ENCODE measurements at places on chromosomes 12 and 14.

- no peak for DNase-seq
Measured at GRCh38 chr14:78363008-78363407, 192.8 kb downstream of the NRXN3 start.

DNA sequence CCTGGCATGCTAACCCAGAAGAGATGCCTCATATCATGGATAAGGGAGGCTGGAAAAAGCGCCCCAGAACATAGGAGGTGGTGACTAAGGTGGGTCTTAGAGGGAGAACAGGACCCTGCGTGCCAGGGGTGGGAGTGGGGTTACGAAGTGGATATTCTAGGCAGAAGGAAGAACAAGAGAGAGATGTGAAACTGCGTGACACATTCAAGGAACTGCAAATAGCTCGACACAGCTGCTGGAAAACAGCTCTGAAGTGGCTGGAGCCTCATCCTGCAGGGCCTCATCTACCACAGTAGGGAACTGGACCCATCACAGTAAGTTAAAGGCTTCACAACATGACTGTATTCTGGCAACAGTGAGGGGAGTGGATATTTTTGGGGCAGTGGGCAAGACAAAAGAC lies 61.1 kb downstream of the RNF34 start:
- DNase-seq = no peak

DNA sequence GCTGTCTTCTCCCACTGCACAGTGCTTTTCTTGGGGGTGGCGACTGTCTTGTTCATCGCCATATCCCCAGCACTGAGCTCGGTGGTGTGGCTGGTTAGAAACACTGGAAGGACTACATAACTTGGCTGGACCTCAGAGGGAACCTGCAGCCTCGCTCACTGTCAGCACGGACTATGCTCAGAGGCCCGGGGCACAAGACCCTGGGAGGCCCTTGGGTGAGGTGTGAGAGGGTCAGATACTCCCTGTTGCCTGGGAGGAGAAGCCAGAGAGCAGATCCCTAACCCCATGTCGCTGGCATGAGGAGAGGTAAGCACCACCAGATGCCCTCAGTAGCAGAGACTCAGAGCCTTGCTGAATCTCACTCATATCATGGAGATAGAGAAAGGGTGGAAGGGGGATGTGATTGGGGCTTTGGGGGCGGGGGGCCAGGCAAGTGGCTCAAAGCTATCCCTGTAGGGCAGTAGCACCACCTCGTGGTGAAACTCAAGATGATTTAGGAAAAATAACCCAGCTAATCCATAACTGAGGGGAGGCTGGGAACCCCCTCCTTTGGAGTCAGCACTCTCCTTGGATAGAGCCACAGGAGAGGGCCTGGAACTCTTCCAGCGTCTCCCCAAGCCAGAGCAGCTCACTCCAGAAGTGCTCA lies 18.7 kb upstream of the HDAC7 start:
- no peak for DNase-seq

GRCh38 chr12:96327346-96327745 lies 72.9 kb downstream of the CDK17 start:
- no peak for DNase-seq

DNA sequence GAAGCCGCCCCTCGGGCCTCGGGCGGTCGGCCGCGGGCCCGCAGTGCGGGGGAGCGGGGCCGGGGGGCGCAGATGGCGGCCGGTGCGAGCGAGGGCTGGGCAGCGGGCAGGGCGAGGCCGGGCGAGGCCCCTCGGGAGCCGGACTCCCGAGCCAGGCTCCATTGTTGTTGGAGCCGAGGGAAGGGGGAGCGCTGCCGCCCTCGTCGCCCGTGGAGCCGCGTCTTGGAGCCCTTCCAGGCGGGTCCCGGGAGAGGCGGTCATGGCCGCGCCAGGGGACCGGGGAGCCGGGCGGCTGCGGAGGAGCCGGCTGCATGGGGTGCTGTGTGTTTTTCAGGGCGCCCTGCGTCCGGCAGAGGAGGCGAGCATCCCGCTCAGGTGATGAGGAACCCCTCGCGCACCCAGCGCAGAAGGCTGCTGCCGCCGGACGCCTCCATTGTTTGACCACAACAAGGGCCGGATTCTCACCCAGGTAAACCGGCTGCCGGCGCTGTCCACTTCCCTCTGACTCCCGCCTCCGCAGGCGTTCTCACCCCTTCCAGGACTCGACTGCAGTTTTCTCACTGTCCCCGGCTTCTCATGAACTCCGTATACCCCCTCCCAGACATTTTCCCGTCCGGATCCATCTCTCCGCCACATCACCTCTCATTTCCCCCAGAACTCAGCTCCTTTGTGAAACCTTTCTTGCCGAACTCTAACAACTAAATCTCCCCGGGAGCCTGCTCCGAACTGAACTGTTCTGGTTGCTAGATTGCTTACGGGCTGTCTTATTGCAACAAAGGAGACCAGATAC lies 732 bp downstream of the ZNF664 start:
- peak; percentile 13 for DNase-seq

GRCh38 chr12:106142591-106143261 lies 4.0 kb upstream of the NUAK1 start:
- no peak for DNase-seq

- no peak for DNase-seq
Measured at GRCh38 chr14:26841920-26842741, 244.3 kb upstream of the NOVA1 start.

DNA sequence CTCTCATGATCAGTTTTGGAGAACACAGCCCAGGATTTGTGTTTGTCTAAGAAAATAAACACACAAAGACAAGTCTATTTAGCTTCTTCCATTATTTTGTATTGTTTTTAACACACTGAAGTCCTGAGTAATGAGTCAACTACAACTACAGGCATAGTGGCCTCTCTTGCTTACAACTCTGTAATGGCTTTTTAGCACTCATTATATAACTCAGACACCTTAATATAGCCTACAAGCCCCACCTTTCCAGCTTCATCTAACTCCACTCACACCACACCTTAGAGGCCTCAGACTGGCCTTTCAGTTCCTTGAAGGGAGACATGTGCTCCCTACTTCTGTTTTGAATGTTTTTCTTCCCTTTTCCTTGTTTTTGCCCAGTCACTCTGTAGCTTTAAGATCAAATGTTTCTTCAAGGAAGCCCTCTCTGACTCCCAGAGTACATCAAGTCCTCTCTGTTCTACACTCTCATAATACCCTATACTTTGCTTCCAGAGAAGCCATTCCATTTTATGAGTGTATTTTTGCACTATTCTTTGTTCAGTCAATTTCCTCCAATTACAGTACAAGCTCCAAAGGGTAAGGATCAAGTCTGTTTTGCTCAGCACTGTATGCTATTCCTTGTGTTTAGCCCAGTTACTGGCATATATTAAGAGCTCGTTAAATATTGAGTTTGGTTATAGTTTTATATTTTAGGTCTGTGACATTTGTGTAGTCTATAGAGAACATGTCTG lies 233.6 kb upstream of the ARHGAP5 start:
- DNase-seq = no peak

DNA sequence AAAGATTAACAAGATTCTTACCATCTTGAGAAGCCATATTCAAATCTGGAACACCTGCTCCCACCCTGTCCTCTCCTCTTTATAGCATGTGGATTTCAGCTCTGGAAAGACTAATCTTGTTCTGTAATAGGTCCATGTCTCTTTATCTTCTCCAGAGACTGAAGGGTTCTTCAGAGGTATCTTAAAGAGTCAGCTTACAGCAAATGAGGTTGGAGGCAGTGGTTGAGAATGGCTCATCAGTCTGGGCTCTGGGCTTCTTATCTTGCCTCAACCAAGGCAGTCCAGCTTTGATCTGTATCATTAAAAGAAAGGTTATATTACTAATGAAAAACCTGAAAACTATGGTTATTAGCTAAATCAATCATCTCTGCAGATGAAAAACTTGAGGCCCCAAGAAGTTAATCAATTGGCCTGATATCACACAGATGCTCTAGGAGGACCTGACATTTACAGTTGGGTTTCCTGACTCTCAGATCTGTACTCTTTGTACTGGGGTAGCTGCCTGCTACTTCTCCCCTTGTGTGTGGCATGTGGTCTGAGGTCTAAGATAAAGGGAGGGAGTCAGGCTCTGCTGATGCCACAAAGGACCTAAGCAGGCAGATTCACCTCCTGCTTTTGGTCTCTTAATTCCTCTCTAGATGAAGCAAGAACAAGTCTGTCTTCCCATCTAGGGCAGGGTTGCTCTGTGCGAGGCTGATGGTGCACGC lies 1.7 kb upstream of the AKAP6 start:
- DNase-seq = no peak

DNA sequence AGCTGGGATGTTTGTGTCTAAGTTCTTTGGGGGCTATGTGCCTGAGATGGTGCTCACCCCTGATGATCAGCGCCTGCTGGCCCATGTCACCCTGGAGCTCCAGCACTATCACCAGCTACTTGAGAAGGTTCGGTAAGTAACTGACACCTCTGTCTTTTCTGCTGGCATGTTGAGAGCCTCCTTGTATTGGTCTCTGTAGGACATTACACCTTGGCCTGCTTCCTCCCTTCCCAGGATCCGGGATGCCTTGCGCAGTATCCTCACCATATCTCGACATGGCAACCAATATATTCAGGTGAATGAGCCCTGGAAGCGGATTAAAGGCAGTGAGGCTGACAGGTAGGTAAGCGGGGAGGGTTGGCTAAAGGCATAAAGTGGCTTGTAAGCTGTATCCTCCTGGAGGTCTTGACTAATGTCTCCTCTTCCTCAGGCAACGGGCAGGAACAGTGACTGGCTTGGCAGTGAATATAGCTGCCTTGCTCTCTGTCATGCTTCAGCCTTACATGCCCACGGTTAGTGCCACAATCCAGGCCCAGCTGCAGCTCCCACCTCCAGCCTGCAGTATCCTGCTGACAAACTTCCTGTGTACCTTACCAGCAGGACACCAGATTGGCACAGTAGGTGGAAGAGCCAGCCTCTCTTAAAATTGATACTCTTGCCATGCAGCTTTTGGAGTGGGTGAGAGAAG lies 5.5 kb downstream of the DDIT3 start:
- DNase-seq = no peak

GRCh38 chr14:61380984-61381383 lies 59.6 kb downstream of the PRKCH start:
- no peak for DNase-seq

DNA sequence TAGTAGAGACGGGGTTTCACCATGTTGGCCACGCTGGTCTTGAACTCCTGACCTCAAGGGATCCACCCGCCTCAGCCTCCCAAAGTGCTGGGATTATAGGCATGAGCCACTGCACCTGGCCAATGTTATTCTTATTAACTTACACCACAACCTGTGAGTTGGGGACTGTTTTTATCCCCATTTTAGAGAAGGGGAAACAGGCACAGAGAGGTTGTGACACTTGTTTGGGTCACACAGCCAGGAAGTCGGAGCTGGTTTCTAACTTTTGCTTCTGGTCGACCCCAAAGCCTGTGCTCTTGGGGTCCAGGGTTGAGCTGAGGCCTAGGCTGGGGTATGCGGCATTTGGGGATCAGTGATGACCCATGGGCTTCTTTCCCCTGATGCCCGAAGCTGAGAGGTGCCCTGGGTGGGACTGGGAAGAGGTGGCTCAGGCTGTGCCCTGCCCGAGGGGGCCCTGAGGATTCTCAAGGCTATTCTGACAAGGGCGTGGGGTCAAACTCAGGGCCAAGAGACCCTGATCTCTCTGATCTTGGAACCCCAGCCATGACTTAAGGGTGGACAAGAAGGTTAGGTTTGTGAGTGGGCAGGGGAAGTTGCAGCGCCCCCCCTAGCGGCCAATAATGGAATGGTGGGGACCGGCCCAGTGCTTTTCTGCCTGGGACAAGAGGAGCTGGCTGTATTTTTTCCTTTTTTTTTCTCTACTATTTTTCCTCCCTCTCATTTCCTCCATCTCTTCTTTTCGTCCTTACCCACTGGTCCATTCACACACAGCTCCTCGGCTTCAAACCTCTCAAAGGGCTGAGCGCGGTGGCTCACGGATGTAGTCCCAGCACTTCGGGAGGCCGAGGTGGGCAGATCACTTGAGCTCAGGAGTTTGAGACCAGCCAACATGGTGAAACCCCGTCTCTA lies 3.0 kb downstream of the SDSL start:
- DNase-seq = peak; percentile 27

GRCh38 chr12:15527201-15528080 lies 205.1 kb downstream of the PTPRO start:
- no peak for DNase-seq

- DNase-seq = no peak
Measured at GRCh38 chr12:100986595-100987547, 192.3 kb downstream of the ANO4 start.

GRCh38 chr14:51422704-51423103 lies 182.7 kb downstream of the TMX1 start:
- DNase-seq = no peak

- no peak for DNase-seq
Measured at GRCh38 chr12:69996241-69996640, 171.2 kb downstream of the MYRFL start.

- DNase-seq = no peak
Measured at GRCh38 chr12:127230843-127231260, 1036.1 kb upstream of the TMEM132C start.

- DNase-seq = no peak
Measured at GRCh38 chr12:65532764-65533163, 254.3 kb downstream of the MSRB3 start.

DNA sequence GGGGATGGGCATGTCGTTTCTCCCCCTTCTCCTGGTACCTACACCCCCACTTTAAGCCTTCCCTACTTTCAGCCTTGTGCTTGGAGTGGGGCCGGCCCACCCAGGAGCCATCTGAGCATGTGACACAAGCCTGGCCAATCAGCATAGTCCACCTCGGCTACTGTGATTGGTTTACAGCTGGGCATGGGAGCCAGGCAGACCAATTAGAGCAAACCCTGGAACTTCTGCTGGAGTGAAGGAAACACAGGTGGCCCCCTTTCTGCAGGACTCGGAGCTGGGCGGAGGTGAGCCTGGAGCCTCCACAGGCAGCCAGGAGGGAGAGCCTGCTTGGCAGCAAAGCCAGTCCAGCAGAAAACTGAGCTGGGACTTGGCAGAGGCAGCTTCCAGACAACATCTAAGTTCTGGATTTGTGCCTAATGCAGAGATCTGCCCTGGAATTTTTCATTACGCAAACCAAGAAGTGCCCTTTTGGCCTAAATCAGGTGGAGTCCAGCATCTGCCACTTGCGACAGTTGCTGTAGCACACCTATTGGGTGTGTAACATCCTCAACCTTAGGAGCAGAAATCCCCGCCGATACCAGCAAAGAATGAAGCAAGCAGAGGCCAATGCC lies 59.5 kb downstream of the SCARB1 start:
- no peak for DNase-seq

- DNase-seq = no peak
Measured at GRCh38 chr12:127500512-127501035, 766.4 kb upstream of the TMEM132C start.

DNA sequence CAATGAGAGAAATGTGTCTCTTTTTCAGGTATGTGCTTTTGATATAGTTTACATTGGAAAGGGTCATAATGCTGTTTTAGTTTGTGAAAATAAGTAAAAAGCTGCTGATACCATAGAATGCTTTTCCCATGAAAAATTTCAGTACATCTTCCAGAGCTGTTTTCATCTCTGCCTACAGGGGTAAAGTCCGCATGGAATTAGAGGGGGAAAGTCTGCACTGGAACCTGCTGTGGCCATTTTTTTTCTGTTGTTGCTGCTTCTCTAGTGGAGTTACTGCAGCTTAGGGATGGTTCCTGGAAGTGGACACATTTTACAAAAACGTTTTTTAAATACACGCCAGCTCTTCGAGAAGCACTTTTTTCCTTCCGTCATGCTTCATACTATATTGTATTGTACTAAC lies 81.3 kb downstream of the VEZT start:
- no peak for DNase-seq

GRCh38 chr14:74347097-74347794 lies 1.0 kb upstream of the VRTN start:
- DNase-seq = no peak

- peak; percentile 44 for DNase-seq
Measured at GRCh38 chr12:6766651-6767349, 637 bp downstream of the PTMS start.

All from effector memory CD8-positive, alpha-beta T cell (primary cell).